ENCODE measurements at places on chromosomes 6 and 20.

- DNase-seq, result no peak
These were observed 937.8 kb upstream of the MANEA start for GRCh38 chr6:94639564-94639963.

- no peak for DNase-seq
These were observed 100.1 kb downstream of the FARS2 start for GRCh38 chr6:5361396-5361795.

- DNase-seq, result peak; percentile 76
These were observed 4.8 kb downstream of the SAMD10 start for GRCh38 chr20:63974402-63975200.

- peak; percentile 66 for DNase-seq
These were observed 60.5 kb downstream of the PREX1 start for GRCh38 chr20:48766961-48767960.

DNA sequence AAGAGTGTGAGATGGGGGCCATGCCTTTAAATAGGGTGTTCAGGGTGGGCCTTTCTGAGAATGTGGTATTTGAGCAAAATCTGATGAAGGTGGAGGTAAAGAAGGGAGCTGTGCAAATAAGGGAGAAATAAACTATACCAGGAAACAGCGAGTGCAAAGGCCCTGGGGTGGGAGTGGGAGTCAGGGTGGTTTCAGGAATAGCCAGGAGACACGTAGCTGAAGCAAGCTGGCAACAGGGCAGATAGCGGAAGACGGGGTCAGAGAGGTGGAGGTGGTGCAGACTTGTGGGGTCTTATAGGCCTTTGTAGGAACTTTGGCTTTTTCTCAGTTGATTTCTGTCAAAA, 51.6 kb downstream of the FGD2 start:
- no peak for DNase-seq

- DNase-seq, result no peak
These were observed 211.9 kb downstream of the CDH26 start for GRCh38 chr20:60170116-60170515.

DNA sequence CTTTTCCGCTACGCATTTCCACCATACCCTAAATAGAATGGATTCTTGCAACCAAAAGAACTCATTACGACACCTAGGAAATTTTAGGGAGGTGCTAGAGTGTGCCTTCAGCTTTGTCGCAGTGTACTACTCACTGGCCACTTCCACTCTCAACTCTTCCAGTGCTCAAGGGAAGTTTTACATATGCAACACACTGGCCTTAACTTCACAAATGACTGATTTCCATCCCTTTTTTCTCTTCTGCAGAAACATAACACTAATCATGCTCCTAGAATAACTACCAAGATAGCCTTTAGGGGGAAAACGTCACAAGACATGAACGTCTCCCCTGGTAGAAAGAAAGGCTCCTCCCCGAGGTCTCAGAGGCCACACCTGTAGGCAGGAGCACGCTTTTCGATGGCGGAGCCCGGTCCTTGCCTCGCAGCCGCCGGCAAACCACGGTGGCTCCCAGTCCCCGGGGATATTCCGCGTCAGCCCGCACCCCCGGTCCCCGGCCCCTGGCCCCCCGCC, 584 bp downstream of the LYRM4 start:
- DNase-seq, result peak; percentile 84

DNA sequence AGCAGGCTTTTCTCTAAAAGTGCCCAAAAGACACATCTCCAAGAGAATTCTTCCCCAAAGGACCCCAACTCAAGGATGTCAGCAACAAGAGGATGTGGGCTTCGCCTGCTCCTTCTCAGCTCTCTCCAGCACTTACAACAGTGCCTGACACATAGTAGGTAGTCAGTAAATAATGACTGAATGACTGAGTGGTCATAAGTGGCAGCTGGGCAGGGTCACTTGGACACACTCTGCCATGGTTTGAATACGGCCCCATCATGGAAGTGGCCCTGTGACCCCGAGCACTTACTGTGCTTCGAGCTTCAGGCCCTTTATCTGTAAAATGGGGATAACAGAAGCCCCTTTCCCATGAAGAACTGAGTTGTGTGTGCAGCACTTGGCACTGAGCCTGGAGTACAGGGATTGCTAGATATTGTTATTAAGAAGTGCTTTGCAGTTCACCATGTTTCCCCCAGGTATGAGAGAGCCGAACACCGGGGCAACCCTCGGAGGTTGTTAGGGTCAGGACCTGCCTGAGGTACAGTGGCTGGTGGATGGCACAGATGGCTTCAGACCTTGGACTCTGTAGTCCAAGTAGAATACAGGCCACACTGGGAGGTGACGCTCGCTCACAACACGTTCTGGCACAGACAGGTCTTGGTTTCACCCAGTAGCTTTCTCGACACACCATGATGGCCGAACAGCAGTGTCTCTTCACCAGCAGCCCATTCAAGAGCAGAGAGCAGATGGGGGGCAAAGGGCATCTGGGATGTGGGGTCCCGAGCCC, 56.0 kb downstream of the NOL4L start:
- DNase-seq, result no peak

DNA sequence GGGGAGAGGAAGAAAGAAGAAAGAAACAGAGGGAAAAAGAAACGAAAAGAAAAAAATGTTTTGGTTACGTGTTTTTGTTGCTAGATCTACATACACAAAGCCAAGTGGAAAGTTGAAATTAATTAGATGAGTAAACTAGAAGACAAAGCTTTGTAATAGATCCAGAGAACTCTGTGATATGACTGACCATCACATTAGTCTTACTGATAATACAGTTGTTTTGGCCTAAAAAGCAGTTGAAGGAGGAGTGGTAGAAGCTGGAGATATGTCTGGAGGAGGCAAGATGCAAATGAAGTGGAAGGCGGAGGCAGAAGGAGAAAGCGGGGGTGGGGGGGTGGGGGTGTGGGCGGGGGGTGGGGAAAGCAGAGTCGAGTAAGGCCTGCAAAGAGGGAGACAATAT, 500.1 kb upstream of the ID4 start:
- DNase-seq, result no peak

DNA sequence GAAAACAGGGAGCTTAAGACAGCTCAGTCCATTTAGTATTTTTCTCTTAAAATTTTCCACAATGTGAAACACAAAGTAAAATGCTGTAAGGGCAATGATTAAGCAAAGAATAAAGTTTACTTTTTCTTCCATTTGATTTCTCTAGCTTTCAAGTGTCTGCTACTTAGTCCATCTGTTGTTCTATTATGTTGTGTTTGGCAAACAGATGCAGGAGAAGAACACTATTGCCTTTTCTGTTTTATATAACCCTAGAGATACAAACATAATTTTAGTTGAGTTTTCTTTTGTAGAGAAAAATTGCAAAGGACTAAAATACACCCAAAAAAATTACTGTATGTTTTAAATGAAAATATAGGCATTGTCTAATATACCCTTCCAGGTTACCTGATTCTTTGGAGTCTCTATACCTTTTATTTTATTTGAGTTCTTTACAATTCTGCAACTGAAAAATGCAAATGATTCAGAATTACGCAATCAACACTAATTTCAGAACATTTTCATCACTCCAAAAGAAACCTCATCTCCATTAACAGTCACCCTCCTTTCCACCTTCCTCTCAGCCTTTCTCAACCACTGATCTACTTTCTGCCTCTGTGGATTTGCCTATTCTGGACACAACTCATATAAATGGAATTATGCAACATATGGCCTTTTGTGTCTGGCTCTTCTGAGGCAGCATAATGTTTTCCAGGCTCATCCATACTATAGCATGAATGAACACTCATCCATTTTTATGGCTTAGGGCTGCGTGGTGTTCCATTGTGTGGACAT, 96.9 kb downstream of the MKKS start:
- no peak for DNase-seq

DNA sequence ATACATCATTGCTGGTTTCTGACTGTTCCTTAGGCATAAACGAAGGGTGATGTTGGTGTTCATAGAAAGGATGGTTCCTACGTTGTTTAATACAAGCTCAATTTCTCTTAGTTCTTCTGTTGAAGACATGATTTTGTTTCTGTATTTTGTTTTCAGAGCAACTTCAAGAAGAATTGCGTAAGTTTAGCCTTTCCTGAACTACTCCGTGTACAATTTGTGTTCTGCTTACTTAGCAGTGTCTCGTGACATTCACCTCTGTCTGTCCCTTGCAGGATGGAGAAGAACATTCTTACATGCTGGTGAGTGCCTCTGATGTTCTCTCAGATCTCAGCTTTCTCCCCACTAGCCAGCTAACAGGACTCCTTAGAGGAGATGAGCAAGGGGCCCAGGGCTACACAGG, 7.6 kb downstream of the BTN2A2 start:
- DNase-seq, result no peak

DNA sequence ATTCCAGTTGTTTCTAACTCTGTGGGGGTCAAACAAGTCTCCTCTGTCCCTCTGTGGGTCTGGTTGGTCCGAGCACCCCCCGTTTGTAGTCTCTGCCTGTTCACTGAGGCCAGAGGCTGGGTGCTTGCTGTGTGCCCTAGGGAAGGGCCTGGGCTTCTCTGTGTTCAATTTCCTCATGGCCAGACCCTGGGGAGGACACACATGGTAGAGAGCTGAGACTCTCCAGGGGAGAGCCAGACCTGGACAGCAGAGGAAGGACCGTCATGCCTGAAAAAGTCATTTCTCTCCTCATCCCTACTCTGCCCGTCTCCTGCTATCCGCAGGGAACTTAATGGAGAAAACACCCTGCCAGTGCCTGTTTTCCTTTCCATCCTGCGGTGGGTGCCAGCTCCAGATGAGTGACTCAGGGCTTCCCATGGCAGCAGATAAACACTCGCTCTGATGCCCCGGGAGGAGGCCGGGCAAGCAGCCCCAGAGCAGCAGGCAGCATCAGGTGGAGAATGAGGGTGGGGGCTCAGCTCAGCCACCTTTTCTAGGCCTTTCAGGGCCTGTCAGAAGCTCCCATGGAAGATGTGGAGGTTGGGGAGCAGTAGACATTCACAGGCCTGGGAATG, 51.9 kb downstream of the SNAI1 start:
- DNase-seq, result no peak

All from posterior vena cava (tissue), 2 donors.